ENCODE measurements at places on chromosomes 16 and 17. TPM values are rescaled to one million over a fixed set of nuclear protein-coding genes. Genes with fewer than 3 reads are reported as not detected.
A peak's percentile ranks its signal among the peaks of the same experiment; 100 is the strongest.

The KRTAP1-5 gene
- total RNA-seq, result not detected

The TBC1D3C gene
- total RNA-seq, result not detected

The ANKS4B gene
- not detected for total RNA-seq

The DOC2A gene
- 3.2 TPM for total RNA-seq

- H3K36me3 ChIP-seq, result no peaks in the 10 kb centered on the region
- H3K4me3 ChIP-seq, result no peak overlapping the region
- H3K4me1 ChIP-seq, result no peaks in the 10 kb centered on the region
- DNase-seq, result no peak
- H3K27ac ChIP-seq, result no peak overlapping the region
Observed at GRCh38 chr16:17160920-17161431, 309.8 kb downstream of the XYLT1 start.

DNA sequence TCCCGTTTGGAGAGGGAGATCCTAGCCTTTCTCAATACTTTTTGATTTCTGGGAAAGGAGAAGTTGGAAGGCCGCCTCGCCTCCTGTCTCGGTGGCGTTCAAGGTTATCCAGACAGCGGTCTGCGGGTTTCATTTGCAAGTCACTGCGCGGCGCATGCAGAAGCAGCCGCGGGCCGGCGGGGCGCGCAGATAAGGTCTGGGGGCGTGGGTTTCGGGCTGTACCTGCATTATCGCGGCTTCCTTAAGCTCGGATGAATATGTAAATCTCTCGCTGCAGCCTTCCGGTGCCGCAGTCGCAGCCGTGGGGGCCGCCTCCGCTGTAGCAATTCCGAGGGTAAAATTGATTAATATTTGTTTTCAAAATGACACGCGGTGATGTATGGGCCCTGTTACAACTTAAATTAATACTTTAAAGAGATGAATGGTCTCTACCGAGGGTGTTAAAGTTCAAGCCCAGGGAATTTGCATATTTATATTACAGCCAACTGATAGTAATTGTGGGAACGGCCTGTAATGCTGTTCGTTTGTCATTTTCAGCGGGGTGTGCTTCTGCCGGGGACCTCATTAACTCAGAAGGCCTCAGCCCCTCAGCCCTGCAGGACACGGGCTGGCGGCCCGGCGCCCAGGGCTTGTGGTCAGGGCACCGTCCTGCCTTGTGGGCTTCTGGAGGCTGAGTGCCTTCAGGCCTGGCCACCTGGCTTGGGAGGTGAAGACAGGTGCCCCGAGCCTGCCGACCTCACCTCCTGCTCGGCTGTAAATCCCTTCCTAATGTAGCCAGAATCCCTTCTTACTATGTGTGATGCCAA lies 99.4 kb downstream of the CYLD start:
- H3K27ac ChIP-seq, result no peak overlapping the region
- no peaks in the 10 kb centered on the region for H3K36me3 ChIP-seq
- peaks cover 35% of the 10 kb centered on the region for H3K27me3 ChIP-seq
- no peaks in the 10 kb centered on the region for H3K4me1 ChIP-seq

DNA sequence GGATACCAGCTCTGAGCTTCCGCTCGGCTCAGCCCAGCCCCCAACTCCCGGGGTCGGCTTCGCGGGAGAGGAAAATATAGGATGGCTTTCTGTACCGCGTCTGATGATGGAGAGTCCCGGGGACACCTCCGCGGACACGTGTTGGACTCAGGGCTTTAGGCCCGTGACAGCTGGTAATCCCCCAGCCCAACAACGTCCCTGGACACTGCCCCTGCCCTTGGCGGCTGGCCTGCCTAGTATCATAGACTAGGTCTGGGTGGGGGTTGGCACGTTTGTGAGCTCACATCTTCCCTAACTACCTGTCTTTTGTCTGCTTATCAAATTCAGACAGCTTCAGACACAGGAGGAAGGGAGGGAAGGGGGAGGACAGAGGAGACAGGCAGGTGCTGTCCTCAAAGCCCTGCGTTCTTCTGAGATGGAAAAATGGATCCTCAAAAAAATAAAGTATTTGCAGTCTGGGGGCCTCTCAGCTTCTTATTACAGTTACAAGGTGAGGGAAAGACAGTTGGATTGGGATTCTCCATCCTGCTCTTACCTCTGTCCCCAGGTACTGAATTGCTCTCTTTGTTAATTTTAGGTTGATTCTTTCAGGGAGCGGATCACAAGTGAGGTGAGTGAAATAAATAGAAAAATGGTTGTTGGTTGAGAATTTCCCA lies 698 bp downstream of the PSME3 start:
- peak overlapping the region; percentile 79 for H3K4me3 ChIP-seq
- peaks cover 9% of the 10 kb centered on the region for H3K4me1 ChIP-seq
- H3K27ac ChIP-seq, result peak overlapping the region; percentile 95
- peak; percentile 14 for DNase-seq
- peaks cover 11% of the 10 kb centered on the region for H3K36me3 ChIP-seq

DNA sequence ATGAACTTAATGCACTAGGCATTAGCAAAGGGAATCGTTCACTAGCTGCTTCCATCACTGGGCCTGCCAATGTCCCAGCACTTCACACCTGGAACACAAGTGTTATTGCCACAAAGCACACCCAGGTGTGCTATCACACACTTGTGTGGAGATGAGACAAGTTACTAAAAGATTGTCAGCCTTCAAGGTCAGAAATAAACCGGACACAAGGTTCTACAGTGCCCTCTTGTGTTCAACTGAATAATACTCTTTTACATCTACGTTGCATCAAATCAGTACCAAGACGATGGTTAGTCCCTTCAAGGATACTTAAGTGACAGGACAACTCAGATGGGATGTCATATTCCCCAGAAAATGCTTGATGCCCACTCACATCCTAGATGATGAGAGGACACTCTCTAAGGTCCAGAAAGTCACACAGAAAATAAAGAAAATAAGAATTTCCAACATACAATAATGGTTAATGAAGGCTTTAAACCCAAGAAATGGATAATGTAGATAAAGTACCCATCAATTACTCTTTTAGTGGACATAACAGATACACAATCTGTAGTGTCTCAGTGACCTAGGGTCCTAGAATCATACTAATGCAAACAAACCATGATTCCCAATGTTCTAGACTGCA lies 16.4 kb upstream of the GLG1 start:
- H3K4me3 ChIP-seq, result no peak overlapping the region
- H3K36me3 ChIP-seq, result peaks cover 79% of the 10 kb centered on the region
- no peaks in the 10 kb centered on the region for H3K27me3 ChIP-seq
- DNase-seq, result peak; percentile 82
- H3K27ac ChIP-seq, result peak overlapping the region; percentile 73
- H3K4me1 ChIP-seq, result peaks cover 20% of the 10 kb centered on the region

GRCh38 chr16:3158026-3158509 lies 23.2 kb downstream of the ZNF213 start:
- no peaks in the 10 kb centered on the region for H3K27me3 ChIP-seq
- H3K4me1 ChIP-seq, result no peaks in the 10 kb centered on the region
- H3K4me3 ChIP-seq, result peak overlapping the region; percentile 94
- H3K36me3 ChIP-seq, result no peaks in the 10 kb centered on the region
- DNase-seq, result no peak

GRCh38 chr17:31449746-31450145 lies 58.3 kb downstream of the RAB11FIP4 start:
- no peak overlapping the region for H3K27ac ChIP-seq
- no peaks in the 10 kb centered on the region for H3K27me3 ChIP-seq
- no peaks in the 10 kb centered on the region for H3K4me1 ChIP-seq

GRCh38 chr17:43881758-43882505 lies 25.4 kb downstream of the MPP2 start:
- DNase-seq, result no peak
- H3K27ac ChIP-seq, result no peak overlapping the region
- H3K36me3 ChIP-seq, result no peaks in the 10 kb centered on the region
- no peak overlapping the region for H3K4me3 ChIP-seq

DNA sequence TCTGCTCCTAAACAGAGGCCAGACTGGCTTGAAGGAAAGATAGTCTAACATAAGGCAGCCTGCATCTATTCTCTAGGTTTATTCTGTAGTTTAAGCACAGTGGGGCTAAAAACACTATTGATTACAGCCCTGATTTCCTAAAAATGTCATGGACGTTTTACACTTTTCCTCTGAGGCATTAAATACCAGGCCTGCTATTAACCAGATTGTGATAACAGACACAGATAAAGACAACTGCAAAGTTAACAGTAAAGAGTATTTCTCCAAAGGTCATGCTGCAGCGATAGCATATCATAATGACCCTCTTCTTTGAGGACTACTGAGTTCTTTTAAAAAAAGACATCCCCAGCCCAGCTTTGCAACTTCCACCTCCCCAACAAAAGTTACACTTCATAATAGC lies 59.6 kb upstream of the MON1B start:
- H3K4me3 ChIP-seq, result no peak overlapping the region
- H3K27me3 ChIP-seq, result peaks cover 1% of the 10 kb centered on the region
- no peaks in the 10 kb centered on the region for H3K4me1 ChIP-seq
- DNase-seq, result no peak
- H3K27ac ChIP-seq, result no peak overlapping the region
- H3K36me3 ChIP-seq, result no peaks in the 10 kb centered on the region

GRCh38 chr17:13393841-13394710 lies 207.7 kb downstream of the HS3ST3A1 start:
- H3K27me3 ChIP-seq, result no peaks in the 10 kb centered on the region
- no peak for DNase-seq
- H3K4me1 ChIP-seq, result no peaks in the 10 kb centered on the region
- H3K27ac ChIP-seq, result no peak overlapping the region
- no peak overlapping the region for H3K4me3 ChIP-seq

GRCh38 chr16:67053767-67054334 lies 24.9 kb downstream of the CBFB start:
- no peak overlapping the region for H3K4me3 ChIP-seq
- no peak for DNase-seq
- peaks cover 6% of the 10 kb centered on the region for H3K36me3 ChIP-seq

- H3K4me3 ChIP-seq, result no peak overlapping the region
- no peaks in the 10 kb centered on the region for H3K36me3 ChIP-seq
- H3K4me1 ChIP-seq, result no peaks in the 10 kb centered on the region
Observed at GRCh38 chr17:49845321-49845720, 2.5 kb downstream of the TAC4 start.

DNA sequence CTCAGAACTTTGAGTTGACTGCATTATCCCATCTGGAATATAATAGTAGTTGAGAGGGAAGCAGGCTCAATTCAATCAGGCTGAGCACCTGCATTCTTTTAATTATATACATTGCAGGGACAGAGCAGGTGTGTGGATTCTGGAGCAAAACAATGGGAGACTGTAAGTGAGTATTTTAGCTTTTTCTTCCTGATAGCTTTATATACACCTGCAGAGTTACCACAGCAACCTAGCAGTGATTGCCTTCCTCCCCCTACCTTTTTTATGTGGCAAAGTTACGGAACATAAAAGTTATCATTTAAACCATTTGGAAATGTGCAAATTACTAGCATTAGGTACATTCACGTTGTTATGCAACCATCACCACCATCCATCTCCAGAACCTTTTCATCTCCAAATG lies 25.4 kb upstream of the RHOT1 start:
- no peak for DNase-seq
- no peak overlapping the region for H3K27ac ChIP-seq
- no peaks in the 10 kb centered on the region for H3K36me3 ChIP-seq
- H3K4me3 ChIP-seq, result no peak overlapping the region
- no peaks in the 10 kb centered on the region for H3K27me3 ChIP-seq
- H3K4me1 ChIP-seq, result no peaks in the 10 kb centered on the region

Data from A673 (cell line).